ENCODE measurements at places on chromosomes 2 and 18.

DNA sequence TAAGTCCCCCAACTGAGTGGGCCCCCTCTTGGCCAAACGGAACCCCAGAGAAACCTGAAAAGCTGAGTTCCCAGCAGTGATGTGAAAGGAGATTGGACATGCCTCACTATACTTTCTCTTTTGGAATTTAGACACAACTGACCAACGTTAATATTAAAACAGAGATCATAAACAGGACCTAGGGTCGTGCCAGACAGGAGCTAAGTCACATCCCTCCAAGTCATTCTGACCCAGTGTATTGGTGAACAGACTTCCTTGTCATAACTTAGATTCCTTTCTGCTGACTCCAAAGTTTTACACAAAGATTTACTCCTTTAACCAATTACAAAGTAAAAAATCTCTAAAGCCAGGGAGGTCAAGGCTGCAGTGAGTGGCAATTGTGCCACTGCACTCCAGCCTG, 46.9 kb downstream of the UXS1 start:
- DNase-seq = no peak

DNA sequence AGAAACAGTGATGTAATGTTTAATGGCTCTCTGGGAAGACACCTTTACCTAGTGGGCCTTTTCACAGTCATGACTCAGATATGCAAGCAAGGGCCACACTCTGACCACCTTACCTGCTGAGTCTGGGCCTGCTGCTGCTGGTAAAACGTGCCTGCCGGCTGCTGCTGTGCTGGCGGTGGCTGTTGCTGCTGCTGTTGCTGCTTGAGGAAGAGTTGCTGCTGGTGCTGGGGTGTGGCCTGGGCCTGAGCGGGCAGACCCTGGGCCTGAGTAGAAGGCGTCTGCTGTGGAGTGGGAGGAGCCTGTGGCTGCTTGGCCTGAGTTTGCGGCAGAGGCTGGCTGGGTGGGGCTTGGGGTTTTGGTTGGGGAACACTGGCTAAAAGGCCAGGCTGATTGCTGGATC, 81.6 kb upstream of the NFU1 start:
- DNase-seq = no peak

DNA sequence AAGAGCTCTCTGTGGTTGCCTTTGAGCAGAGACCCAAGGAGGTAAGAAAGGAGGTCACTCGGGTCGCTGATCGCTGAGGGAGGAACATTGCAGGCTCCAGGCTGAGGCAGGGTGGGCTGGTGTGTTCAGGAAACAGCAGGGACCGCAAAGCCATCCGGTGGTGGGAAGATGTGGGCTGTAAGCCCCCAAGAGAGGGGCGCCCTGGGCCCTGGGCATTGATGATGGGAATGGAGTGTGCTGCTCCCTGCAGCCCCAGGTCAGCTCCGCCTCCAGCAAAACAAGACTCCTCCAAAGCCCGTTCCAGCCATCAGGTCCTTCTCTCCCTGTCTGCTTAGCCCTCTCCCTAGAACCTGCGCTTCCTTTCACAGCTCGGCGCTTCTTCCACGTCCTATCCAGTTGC, 229.7 kb downstream of the KLHL29 start:
- DNase-seq = no peak

- no peak for DNase-seq
These were observed 171.6 kb downstream of the LDLRAD4 start for GRCh38 chr18:13390196-13390595.

- DNase-seq = peak; percentile 65
These were observed 228.7 kb downstream of the PIK3C3 start for GRCh38 chr18:42183746-42184145.

DNA sequence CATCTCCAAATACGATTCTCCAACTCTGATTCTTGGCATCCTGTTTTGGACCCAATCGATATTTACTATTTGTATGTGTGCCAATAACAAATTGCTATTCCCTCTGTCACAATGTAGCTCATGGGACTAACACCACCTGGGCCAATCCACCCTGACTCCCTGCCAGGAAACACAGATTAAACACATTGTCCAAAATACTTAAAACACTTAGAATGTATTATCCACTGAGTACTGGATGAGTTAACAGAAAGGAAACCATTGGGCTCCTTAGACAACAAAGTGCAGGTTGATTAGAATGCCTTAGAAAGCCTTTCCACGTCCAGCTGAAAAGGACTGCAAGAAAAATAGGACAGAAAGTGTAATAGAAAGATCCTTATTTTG, 79.4 kb upstream of the ARHGAP28 start:
- DNase-seq = no peak

DNA sequence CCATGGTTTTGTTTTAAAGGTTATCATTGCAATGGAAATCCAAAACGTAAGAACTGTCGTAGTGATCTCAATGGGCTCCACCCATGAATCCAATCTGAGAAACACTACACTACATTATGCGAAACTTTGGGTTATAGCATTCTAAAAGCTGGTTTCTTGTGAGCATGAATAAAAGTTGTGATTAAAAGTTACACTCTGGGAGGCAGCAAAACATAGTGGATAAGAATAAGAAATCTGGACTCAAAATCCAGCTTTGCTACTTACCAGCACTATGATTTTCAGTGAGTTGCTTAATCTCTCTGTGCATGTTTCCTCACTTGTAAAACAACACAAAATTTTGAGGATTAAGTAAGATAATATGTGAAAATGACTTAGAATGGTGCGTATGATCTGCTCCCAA, 25.7 kb upstream of the THOC1 start:
- DNase-seq = peak; percentile 31

GRCh38 chr18:28974504-28974903, 797.6 kb upstream of the CDH2 start:
- no peak for DNase-seq

DNA sequence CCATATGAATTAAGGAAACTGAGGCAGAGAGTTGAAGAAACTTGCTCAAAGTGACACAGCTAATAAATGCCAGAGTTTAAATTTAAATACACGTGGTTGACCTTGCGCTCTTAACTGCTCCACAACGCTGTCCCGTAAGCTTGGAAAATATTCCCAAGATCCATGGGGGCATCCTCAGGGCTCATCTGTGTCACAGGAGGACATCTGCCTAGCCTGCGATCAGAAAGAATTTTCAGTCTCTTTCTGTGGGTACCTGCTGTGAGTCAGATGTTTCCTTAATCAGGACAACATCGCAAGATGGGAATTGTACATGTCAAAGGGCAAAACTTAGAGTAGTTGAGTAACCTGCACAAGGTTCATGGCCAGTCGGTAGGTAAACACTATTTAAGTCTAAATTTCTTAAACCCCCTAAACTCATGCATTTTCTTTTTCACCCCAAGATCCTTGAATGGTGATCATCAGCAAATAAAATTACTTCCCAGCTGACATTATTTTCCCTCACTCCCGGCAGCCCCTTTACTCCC, 1.4 kb downstream of the CMPK2 start:
- DNase-seq = no peak

- no peak for DNase-seq
These were observed 145.0 kb downstream of the SRBD1 start for GRCh38 chr2:45466053-45466452.

- DNase-seq = no peak
These were observed 100.9 kb downstream of the ATP9B start for GRCh38 chr18:79169958-79170555.

GRCh38 chr2:158214431-158214830, 112.8 kb downstream of the UPP2 start:
- peak; percentile 5 for DNase-seq

DNA sequence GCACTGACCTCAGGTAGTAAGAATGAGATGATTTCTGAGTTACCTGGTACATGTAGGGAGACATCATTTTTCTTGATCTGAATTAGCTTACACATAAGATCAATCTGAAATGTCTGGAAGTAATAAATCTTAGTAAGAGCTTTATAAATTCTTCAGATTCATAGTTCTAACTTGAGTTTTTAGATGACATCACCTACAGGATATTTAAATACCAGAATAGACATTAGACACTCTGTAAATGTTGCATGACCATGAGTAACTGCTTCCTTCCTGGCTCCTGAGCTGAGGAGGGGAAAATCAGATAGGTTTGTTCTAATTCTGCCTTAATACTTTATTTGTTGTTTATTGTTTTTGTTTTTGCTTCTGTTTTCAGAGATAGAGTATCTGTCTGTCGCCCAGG, 181.8 kb downstream of the PHLPP1 start:
- peak; percentile 9 for DNase-seq

DNA sequence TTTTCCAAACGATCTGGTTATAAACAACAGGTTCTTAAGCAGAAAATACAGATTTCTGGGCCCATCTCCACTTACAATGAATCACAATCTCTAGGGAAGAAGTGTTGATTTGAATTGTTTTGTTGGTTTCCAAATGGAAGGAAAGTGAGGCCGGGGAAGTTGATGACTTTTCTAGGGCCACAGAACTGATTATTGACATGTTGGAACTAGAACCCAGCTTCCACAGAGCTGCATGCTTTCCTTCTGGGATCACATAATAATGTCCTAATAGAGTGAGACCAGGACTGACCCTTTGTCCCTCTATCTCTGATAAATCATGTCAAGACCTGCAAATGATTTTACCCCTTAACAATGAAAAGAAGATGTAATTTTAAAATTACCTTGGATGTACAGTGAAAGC, 332.2 kb downstream of the OSR1 start:
- no peak for DNase-seq

- DNase-seq = no peak
These were observed 41.3 kb upstream of the ZNF532 start for GRCh38 chr18:58823412-58823811.

DNA sequence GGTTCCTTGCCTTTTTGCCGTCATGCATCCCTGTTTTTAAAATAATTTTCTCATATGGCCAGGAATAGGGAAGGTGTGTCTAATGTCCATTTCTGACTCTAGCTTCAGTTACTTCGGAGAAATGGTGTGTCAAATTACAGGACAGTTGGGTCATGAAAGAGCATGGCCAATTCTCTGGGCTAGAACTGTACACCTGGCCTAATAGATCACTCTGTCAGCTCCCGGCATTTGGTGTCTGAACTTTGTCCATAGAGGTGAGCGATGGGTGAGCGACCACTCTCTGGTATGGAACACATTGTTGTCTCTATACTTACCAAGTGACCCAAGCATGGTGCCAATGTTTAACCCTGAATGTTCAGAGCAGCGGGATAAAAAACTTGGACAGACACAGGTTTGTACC, 38.3 kb upstream of the ASB18 start:
- no peak for DNase-seq

DNA sequence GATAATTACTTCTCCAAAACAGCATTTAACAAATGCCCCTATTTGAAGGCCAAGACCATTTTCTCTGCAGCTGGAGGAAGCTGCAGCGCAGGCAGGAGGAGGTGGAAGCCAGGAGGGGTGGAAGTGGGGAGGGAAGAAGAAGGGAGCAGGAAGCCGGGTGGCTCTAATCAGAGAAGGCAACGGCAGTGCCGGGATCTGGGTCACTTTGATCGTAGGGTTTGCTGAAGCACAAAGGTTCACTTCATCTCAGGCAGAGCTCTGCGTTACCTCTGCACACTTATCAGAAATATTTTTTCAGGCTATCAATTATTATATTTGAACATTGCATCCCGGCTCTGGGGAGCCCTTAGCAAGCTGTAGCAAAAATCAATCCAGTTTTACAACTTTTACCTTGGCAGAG, 315.8 kb upstream of the POU3F3 start:
- no peak for DNase-seq

GRCh38 chr2:23379220-23379695, 5.7 kb upstream of the KLHL29 start:
- no peak for DNase-seq

DNA sequence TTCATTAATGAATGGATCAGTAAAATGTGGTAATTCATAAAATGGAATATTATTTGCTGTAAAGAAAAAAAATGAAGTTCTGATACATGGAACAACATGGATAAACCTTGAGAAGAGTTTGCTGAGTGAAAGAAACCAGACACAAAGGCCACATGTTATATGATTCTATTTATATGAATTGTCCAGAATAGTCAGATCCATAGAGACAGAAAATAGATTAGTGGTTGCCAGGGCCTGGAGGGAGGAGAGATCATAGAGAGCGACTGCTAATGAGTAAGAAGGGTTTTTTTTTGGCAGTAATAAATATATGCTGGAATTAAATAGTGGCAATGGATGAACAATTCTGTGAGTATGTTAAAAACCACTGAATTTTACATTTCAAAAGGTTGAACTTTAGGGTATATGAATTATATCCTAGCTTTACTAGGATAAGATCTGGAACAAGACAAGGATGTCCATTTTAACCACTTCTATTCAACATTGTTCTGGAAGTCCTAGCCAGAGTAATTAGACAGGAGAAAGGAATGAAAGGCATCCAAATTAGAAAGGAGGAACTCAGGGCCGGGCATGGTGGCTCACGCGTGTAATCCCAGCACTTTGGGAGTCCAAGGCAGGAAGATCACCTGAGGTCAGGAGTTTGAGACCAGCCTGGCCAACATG, 48.8 kb downstream of the MAPRE2 start:
- no peak for DNase-seq

DNA sequence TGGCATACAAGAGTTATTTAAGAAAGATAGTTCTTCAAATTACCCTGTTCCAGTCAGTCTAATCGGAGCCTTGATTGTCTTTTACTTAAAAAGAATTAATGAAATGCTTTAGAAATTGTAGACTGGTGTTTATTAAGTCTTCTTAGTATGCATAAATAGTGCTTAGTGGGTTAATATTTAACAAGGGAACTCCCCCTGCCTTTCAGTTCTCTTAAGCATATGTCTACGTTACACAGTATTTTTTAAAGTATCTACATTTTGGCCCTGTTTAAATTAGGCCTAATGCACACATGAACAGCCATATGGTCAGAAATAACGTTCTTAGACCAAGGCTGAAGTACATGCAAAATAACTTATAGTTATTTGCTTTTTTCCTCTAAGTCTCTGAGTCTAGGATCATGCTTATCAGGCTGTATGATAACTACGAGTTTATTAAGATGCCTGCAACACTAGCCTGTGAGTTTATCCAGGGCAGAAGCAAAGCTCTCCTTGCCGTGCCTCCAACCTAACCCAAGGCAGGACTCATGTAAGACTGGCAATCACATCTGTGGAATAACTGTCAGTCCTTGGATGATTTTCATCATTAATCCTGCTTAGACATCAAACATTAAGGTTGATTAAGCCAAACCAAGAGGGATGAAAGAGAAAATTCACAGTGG, 6.7 kb downstream of the BCL2 start:
- DNase-seq = no peak

- DNase-seq = no peak
These were observed 124.4 kb upstream of the PXDN start for GRCh38 chr2:1868683-1869141.

DNA sequence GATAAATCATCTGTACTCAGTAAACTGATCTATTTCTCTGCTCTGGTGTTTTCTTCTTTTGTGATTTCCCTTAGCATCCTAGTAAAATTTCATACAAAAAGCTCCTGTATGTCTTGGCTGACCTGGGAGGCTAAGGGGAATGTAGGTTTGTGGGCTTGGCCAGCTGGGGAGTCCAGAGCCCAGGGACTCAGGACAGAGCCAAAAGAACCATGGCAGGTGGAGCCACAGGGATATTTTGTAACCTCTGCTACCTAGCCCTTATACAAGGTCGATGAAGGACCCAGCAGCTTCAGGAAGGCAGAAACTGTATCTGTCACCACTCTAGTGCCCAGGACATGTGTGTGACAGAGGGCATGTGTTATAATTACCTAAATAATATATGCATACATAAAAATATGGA, 22.7 kb upstream of the ZCCHC2 start:
- no peak for DNase-seq

Measured in stromal cell of bone marrow (primary cell).